ENCODE measurements at places on chromosomes 3 and 15.

DNA sequence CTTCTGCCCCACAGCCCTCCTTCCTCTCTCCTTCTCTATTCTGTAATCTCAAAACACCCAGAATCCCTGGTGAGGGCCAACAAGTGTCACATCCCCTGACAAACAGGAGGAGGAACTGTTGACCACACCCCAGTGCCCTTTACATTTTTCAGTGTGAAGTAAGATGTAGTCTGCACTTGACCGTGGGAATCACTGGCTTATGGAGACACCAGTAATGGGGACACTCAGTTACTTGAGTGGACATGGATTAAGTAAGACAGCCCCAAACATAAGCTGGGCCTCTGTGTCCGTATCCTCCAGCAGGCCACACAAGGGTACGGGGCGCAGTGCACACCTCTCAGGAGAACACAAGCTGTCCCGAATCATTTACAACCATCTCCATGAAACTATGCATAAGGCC, 28.4 kb upstream of the LIMD1 start:
- DNase-seq: no peak

DNA sequence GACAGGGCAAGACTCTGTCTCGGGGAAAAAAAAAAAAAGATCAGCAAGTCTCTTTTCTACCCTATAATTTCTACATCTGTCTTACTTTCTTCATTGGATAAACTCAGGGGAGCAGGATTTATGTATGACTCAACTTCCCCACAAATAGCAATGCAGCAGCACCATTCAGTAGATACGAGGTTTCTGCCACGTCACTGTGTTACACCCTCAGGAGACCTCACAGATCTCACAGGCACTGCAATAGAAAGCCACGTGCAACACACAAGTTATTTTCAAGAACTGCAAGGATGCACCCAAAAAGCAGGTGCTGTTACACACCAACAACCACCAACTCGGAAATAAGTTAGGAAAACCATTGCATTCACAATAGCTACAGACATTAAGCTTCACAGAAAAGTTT, 30.2 kb downstream of the TSPAN3 start:
- DNase-seq: no peak

DNA sequence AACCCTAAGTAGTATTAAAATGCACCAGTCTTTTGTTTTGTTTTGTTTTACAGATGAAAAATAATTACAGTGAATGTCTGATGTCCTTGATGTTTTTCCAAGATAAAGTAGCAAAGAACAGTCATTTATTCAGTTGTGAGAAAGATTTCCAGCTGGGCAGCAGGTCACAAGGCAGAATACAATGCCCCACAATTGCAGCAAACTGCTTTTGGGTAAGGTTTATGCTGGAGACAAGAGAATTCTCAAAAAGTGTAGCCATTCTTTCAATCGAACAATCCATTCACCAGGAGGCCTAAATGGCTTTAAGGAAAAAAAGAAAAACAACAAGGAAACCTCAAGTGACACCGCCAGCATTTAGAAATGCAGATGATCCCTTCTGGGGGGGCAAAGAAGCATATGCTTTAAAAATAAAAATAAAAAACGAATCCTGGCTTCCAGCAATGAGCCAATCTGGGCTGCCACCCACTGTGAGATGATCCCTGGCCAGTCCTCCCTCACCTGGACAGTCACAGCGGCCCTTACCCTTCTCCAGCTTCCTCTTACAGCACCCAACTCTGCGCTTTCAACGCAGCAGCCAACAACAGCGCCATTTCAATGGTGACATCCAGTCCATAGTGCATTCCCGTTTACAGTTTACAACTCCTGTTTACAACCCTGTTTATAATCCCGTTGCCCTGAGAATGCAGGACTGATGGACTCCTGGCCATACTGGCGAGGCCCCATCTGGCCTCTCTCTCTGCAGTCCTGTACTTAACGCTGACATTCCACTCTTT, 25.7 kb upstream of the WNT5A start:
- no peak for DNase-seq

DNA sequence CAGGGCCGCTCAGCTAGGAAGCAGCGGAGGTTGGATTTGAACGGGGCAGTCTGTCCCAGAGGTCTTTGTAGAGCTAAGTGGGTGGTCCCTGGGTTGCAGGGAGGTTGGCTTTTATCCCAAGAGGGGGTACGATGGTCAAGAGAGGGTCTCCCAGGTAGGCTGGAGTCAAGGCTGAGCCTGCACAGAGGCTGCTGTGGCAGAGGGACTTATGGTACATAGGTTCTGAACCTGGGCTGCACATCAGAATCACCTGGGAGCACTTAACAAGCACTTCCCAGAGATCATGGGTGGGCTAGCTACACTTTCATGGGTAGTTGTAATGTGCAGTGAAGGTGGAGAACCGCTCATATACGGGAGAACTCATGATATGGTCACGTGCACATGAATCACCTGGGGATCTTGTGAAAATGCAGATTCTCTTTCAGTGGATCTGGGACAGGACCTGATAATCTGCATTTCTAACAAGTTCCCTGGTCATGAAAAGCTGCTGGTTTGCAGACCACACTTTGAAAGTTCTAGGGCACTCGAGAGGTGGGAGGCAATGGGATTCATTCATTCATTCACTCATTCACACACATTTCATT, 2.9 kb upstream of the RASGRF1 start:
- DNase-seq: no peak

DNA sequence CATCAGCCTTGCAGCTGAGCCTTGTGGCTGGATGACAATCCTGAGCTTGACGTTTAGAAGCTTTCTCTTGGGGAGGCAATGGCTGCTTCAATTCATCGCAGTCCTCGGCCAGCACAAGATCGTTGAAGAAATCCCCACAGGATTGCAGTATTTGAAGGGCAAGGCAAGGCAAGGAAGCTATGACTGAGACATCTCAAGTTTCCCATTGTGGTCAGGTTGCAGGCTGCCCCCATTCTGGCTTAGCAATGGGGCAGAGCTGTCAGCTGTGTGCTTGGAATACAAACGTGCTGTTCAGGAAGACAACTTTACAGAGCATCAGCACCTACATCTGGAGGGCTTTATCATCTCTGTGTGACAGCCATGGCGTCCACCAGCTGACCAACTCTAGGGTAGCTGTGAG, 275.9 kb upstream of the TBL1XR1 start:
- no peak for DNase-seq

GRCh38 chr3:10762116-10762515, 53.9 kb upstream of the SLC6A11 start:
- no peak for DNase-seq

GRCh38 chr3:43191116-43191515, 85.2 kb upstream of the POMGNT2 start:
- no peak for DNase-seq
